ENCODE measurements at places on chromosomes 6 and 20.

DNA sequence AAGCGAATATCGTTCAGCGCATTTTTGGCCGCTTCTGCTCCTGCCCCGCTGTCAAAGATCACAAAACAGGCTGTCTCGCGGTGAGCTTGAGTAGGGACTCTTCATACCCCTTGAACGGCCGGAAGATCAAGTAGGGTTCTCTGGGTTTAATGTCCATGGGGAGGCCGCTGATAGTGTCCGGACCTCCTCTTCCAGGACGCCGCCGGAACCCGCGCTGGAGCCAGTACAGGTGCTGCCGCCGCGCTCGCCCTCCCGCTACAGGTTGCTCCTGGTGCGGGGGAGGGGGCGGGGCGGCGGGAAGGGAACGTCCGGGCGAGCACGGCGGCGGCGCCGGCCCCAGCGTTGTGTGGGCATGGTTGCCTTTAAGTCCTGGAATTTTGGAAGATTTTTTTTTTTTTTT lies 67.4 kb downstream of the KHDC1L start:
- no peak for DNase-seq

- no peak for DNase-seq
Observed at GRCh38 chr20:53857723-53858236, 212.6 kb downstream of the BCAS1 start.

DNA sequence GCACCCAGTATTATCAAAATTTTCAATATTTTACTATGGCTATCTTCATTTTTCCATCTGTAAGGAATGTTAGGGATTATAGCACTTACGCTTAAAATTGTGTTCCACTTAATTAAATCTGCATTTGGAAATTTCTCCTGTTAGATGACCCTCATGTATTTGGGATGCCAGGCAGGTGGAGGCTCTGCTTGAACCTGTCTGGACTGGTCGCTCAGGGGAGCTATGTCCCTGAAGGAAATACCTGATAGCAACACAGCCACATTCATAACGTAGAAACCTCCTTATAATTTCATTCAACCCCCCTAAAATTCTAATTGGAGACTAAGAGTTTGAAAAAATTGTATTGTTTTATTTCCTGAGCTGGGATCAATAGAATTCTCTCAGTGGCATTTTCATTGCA lies 636.0 kb upstream of the MMS22L start:
- DNase-seq: no peak

DNA sequence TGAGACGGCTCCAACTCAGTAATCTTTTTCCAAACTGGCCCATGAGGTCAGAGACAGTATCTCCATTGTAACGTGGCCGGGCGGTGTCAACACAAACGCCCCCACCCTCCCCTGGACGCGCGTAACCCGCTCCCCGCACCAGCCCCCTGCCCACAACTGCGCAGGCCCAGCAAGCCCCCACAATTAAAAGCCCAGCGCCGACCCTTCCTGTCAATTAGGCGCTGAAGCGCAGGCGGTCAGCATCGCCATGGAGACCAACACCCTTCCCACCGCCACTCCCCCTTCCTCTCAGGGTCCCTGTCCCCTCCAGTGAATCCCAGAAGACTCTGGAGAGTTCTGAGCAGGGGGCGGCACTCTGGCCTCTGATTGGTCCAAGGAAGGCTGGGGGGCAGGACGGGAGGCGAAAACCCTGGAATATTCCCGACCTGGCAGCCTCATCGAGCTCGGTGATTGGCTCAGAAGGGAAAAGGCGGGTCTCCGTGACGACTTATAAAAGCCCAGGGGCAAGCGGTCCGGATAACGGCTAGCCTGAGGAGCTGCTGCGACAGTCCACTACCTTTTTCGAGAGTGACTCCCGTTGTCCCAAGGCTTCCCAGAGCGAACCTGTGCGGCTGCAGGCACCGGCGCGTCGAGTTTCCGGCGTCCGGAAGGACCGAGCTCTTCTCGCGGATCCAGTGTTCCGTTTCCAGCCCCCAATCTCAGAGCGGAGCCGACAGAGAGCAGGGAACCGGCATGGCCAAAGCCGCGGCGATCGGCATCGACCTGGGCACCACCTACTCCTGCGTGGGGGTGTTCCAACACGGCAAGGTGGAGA lies at the start of the genes HSPA1A and HSPA1L:
Gene HSPA1A, plus strand, starts transcription at position 519 of the 814 bp plus-strand sequence. Its CDS starts 214 bp downstream, at position 733.
Gene HSPA1L, minus strand, starts transcription at position 259 of the 814 bp plus-strand sequence. CDS start 3,311 bp downstream, outside the sequence.
- peak; percentile 98 for DNase-seq

DNA sequence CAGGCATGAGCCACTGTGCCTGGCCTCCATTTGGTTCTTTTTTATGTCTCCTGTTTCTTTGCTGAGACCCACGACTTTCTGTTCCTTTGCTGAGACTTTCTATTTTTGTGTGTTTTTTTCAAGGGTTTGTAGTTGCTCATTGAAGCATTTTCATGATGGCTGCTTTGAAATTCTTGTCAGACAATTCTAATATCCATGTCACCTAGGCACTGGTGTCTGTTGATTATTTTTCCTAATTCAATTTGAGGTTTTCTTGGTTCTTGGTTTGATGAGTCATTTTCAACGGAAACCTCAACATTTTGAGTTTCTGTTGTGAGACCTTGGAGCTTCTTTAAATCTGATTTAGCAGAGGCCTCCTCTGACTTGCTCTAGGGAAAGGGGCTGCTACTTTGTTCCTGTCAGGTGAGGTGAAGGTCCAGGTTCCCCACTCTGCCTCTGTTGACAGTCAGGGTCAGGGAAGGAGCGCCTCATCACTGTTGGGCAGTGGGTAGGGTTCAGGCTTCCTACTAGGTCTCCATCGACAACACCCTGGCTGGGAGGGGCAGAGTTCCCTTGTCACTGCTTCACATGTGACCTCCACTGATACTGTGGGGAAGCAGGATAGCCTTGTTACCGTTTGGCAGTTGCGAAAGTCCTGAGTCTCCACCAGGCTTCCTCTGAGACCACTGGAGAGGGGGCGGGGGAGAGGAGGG lies 67.2 kb upstream of the RNF24 start:
- DNase-seq: no peak

DNA sequence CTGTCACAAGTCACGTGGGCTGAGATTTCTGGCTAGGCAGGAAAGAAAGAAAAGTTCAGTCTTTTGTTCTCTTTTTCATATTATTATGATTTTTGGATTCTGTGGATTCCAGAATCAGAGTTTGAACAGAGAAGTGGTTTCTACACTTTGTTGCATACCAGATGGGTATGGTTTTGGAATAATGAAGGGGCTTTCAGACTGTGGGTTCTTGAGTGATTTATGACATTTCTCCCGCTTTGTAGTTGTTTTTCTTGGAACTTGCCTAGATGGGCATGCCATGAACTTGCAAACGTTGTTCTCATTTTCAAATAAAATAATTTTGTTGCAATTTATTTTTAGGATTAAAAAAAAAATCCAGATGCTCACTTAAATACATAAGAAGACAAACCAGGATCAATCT lies 34.4 kb downstream of the CBFA2T2 start:
- no peak for DNase-seq

DNA sequence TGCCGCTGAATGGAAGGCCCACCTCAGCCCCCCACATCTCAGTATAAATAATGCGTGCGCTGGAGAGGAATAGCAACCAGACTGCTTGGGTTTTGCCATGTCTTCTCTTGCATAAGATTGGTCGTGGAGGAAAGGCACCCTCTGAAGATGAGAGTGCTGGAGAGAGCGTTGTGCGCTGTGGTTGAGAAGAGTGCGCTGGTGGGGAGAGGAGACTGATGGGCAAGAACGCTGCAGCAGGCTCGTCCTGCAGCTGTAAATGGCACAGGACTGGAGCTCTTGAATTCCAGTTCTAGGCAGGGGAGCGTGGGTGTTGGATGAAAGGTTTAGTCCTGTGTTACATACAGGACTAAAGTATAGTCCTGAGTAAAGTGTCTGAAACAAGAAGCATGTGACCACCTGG lies 51.5 kb downstream of the RPRD1B start:
- no peak for DNase-seq

GRCh38 chr6:149230712-149231460 lies 86.6 kb upstream of the TAB2 start:
- no peak for DNase-seq

- no peak for DNase-seq
Observed at GRCh38 chr20:4774207-4774606, 52.5 kb downstream of the PRND start.

DNA sequence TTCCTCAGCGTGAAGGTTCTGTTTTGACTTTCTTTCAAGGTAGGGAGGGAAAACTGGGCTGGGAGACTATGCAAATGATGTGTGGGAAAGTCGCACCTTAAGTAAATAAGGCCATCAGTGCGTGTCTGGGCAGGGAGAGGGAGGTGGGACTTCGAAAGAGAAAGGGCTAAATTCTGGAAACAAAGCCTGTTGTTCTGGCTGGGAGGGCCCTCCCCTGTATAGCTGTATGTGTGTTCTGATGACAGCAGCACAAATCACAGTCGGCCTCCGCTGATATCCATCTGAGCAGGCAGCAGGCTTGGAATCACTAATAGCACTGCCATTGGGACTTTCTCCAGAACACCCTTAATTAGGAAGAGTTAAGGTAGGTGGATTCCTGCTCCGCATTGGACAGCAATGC lies 19.2 kb downstream of the JAG1 start:
- DNase-seq: no peak

DNA sequence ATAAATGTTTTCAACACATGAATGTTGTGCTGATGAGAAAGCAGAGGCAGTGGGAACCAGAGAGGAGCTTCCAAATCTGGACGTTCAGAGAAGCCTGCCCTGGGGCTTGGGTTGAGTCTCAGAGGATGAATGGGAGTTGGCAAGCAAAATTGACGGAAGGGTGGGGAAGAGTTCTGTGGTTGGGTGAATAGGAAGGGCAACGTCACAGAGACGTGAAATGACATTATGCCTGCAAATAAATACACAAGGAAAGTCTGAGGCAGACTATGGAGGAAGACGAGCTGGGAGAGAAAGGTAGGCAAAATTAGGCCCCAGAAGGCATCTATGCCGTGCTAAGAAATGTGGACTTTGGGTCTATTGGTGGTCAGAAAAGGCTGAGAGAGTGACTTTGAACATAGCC lies 25.2 kb upstream of the SGK1 start:
- no peak for DNase-seq

- DNase-seq: no peak
Observed at GRCh38 chr6:2502096-2502997, 248.4 kb downstream of the MYLK4 start.

- DNase-seq: no peak
Observed at GRCh38 chr20:40651151-40651550, 37.9 kb downstream of the MAFB start.

GRCh38 chr20:57656821-57657534 lies 36.8 kb upstream of the ZBP1 start:
- DNase-seq: peak; percentile 55

GRCh38 chr6:16130932-16131387 lies 2.1 kb downstream of the MYLIP start:
- DNase-seq: no peak

DNA sequence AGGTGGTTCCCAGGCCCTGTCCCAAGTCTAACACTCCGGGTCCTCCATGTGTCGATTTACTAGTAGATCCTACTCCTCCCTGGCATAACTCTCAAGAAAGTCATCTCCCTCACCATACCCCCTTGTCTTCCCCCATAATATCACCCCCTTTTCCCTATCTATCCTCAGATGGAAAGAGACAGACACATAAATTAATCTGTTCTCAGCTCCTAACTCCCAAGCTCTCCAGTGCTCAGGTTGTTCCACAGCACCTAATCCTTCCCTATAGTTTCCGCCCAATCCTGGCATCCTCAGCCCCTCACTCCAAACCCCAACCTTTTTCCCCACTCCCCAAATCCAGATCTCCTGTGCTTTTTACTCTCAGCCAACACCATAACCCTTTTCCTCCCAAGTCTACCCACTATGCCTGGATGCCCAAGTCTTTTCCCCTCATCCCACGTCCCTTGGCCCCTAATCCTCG lies 808 bp downstream of the ILRUN start:
- DNase-seq: no peak

DNA sequence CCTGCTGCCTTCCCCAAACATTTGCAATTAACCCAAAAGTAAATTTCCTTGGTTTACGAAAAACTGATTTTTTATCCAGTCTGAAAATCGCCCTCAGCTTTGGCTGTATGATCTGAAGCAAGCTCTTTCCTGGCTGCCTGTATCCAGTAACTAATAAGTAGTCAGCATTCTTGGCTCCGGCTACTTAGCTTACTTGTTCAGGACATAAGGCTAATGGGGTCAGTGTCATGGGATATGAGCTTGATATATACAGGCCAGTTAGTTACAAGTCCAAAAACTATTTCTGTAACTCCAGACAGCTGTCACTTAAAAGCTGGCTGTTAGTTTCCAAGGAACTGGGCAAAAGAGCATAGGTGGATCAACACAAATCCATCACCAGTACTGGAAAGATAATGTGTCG lies 56.2 kb downstream of the KHDC1L start:
- DNase-seq: no peak

DNA sequence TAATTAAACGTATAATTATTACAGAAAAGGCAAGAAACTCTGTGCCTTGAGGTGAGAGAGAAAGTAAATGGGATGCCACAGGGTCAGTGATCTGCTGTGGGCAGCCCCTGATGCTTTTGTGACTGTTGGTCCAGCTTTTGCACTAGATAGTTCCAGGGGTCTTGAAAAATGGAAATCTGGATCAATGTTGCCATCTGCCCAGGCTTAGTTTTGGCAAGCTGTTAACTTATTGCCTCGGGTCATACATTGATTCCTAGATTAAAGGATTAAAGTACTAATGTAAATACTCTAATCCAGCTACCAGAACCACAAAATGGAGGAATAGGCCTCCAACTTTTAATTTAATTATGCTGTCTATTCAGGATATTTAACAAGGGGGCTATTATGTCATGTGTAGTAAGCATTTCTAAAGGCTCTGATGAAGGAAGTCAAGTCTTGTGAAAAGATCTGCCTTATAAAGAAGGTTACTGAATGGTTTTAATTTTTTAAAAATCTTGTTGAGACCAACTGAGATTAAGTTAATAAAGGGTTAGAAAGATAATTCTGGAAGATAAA lies 376.0 kb upstream of the HS3ST5 start:
- no peak for DNase-seq

- no peak for DNase-seq
Observed at GRCh38 chr6:2831392-2831791, 10.3 kb downstream of the SERPINB1 start.

DNA sequence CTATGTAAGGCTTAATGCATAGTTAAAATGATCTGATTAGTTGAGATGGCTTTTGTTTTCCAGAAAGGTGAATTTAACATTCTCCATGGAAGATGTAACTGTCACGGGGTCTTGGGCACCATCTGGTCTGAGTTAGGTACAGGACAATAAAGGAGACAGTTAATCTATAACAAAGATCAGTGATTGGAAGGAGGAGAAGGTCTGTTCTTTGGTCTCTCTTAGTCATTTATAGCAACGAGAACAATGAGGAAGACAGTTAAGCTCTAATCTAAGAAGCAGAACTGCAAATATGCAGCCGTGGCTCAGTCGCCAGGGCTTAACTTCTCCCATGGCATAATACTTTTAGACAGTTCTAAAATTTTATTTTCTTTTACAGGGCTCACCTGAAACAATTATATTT lies 405.5 kb upstream of the SULF2 start:
- no peak for DNase-seq
